ENCODE measurements at places on chromosomes 2 and 18. TPM values are rescaled to one million over a fixed set of nuclear protein-coding genes. Genes with fewer than 3 reads are reported as not detected.

MARCHF4 gene
- 2.6 TPM for total RNA-seq

SPC25 gene
- total RNA-seq, result 14.7 TPM

SP5 gene
- not detected for total RNA-seq

CCDC85A gene
- 1.6 TPM for total RNA-seq

DCC gene
- total RNA-seq, result not detected

TMEM169 gene
- total RNA-seq, result 1.1 TPM

SERPINB13 gene
- total RNA-seq, result not detected

REG1B gene
- total RNA-seq, result not detected

TMBIM1 gene
- 215 TPM for total RNA-seq

FAM117B gene
- 7.8 TPM for total RNA-seq

COA5 gene
- 29.4 TPM for total RNA-seq

B3GNT7 gene
- total RNA-seq, result not detected

SCN2A gene
- 9.0 TPM for total RNA-seq

CAPN13 gene
- total RNA-seq, result not detected

ADCYAP1 gene
- total RNA-seq, result not detected

SLC16A14 gene
- total RNA-seq, result 3.5 TPM

RGPD4 gene
- total RNA-seq, result not detected
